Adrenal gland (tissue), 19 donors: ENCODE measurements at places on chromosomes 16 and 17.

DNA sequence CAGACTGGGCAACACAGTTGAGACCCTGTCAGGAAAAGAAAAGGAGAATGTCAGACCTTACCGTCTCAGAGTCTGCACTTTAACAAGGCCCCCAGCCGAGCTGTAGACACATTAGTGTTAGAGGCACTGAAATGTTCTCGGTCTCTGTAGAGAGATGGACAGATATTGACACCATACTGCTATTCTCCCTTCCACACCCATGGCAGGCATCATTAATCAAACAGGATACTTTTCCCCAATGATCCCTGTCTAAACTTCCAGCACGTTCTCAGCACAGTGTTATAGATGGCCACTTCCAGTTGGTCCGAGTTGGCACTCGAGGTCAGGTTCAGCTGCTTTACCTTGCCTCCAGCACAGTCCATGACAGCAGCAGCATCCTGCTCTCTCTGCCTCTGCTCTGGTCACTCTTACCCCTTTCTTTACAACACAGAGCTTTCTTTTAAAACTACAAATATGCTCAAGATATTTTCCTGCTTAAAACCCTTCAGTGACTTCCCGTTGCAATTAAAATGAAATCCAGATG lies 251.6 kb downstream of the SNX29 start:
- no peak for DNase-seq

- no peak for DNase-seq
Measured at GRCh38 chr17:64785011-64785421, 122.9 kb upstream of the SMURF2 start.

DNA sequence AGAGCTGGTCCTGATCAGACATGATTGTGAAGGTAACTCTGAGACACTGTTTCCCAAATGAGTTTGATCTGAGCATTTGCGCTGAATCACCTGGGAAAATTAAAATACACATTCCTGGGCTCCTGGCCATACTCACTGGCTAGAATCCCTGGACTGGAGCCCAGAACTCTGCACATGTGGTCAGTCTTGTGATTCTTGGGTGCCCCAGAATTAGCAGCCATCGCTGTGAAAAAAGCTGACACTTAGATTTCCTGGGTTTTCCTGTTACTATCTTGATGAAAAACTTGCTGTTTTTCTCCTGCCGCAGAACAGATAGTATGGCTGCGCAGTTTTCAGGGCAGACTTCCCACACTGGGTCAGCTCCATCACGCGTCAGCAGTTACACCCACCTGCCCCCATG lies 24.6 kb downstream of the NECAB2 start:
- DNase-seq = peak; percentile 66

- no peak for DNase-seq
Measured at GRCh38 chr16:17437981-17438380, 32.8 kb downstream of the XYLT1 start.

GRCh38 chr17:7786866-7787265 lies 47.2 kb upstream of the KDM6B start:
- DNase-seq = no peak

- no peak for DNase-seq
Measured at GRCh38 chr17:62064029-62064790, 868 bp downstream of the MED13 start.
